ENCODE measurements at places on chromosomes 11 and 22. TPM values are rescaled to one million over a fixed set of nuclear protein-coding genes. Genes with fewer than 3 reads are reported as not detected.
A peak's percentile ranks its signal among the peaks of the same experiment; 100 is the strongest.

- peak; percentile 65 for DNase-seq
Observed at GRCh38 chr11:68113986-68114385, 7.2 kb downstream of the CHKA start.

- no peak for DNase-seq
Observed at GRCh38 chr11:71150859-71151258, 101.5 kb downstream of the SHANK2 start.

GRCh38 chr11:94747146-94747545 lies 21.0 kb upstream of the AMOTL1 start:
- no peak for DNase-seq

GRCh38 chr11:69513196-69513595 lies 31.7 kb downstream of the LINC01488 start:
- DNase-seq = no peak

- DNase-seq = no peak
Observed at GRCh38 chr22:34129691-34130486, 209.6 kb upstream of the LARGE1 start.

DNA sequence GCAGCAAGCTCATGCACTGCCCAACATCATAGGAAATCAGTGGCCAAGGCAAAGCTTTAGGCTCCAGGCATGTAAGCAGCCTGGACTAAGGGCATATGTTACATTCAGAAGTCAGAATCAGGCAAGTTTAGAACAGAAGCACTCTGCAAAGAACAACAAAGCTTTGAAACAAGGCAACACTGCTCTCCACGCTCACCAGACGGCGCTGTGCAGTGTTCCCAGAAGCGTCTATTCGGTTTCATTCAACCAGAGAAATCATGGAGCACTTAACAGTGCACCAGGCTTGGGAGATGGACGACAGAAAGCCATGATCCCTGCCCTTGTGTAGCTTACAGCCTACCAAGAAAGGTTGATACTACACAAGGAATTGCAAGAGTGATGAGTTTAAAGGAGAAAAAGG lies 555.8 kb downstream of the BUD13 start:
- peak; percentile 45 for DNase-seq

Gene RPS13
- total RNA-seq = 1,189 TPM

Gene CENATAC
- 15.3 TPM for total RNA-seq

Gene POLA2
- 12.2 TPM for total RNA-seq

Data from IMR-90 (cell line).